ENCODE measurements at places on chromosomes 5 and 9.

GRCh38 chr5:53426878-53427277, 53.6 kb upstream of the FST start:
- no peak for DNase-seq

GRCh38 chr5:93433422-93433821, 147.6 kb downstream of the NR2F1-AS1 start:
- DNase-seq, result no peak

DNA sequence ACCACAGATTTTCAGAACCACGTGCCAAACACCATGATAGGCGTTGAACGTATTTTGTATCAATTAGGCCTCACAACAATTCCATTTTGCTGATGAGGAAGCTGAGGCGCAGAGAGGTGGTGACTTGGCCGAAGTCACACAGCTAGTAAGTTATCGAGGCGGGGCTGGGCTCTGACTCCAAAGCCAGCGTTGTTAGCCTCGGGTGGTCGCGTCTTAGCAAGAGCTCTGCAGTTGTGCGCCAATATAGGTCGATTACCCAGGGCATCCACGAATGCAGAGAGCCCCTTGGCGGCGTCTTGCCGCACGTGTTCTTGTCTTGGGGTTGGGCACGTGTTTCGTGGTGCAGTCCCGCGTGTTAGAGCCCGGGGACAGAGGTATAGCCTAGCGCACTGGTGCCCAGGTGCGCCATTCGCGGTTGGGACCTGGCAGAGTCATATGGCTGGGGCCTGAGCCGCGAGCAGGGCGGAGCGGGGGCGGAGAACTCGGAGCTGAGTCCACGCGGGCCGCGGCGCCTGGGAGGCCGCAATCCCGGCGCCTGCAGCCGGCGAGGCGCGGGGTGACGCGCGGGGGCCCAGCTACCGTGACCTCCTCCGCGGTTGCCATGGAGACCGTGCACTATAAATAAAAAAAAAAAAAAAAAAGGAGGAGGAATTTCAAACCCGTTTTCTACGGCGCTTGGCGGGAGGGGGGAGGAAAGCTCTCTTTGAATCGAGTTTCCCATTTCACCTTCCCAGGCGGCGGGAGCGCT, 62.3 kb downstream of the CXXC5 start:
- no peak for DNase-seq

- DNase-seq, result no peak
Observed at GRCh38 chr9:135607401-135608293, 31.7 kb downstream of the GLT6D1 start.

- DNase-seq, result no peak
Observed at GRCh38 chr9:76562511-76562911, 103.5 kb downstream of the GCNT1 start.

DNA sequence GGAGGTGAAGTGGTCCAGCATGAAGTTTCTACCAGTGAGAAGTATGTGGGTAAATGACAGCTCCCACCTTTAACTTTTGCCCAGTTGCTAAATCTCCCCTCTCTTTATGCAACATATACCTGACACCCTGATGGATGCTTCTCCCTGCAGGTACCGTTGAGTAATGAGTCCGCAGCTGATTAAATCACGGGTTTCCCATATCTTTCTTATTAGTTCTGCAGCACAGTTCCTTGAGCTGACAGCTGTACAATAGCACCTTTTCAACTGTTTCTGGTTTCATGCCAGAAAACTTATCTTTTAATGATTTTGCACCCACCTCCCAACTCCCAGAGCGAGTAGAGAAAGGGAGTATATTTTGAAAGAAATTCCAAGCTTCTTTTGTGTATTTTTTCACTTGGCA, 161.0 kb upstream of the TUT7 start:
- DNase-seq, result no peak

DNA sequence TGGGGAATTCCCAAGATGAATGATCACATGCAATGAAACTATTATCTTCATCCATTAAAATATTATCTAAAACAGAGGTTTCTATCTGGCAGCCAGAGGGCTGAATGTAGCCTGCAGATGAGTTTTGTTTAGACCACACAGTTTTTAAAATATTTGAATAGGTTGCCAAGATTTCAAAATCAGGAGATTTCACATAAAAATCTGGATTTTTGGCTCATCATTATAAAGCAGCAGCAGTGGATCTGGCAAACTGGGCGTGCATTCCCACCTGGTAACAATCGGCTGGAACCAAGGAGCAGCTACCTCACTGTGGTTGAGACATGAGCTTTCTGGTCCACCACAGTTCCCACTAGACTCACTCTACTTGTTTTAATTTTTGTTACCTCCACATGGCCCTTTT, 155.1 kb downstream of the BNC2 start:
- no peak for DNase-seq

DNA sequence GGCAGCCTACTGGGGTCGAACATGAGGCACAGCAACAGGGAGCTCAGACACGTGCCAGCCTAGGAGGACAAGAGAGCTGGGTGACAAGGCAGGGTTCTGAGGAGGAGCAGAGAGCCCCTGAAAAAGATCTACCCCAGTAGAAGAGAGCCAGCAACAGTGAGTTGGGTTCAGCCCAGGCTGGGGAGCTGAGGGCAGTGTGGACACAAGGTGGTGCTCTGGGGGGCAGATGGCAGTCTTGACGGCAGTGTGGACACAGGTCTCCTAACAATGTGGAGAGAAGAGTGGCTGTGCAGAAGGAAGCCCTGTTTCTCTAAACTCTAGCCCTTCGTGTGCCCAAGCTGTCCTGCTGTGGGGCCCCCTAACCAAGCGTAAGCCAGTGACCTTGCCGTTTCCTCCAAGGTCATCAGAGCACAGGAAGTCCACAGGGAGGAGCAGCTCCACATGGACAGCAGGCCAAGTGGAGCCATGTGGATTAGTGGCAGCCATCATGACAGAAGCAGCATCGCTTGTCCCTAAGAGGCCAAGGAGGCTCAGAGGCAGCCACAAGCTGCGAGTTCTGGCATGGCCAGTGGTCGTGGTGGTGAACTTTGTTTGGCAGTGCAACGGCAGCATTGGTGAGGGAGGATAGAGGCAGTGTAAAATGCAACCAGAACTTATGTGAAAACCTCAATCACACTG, 25.1 kb upstream of the LMX1B start:
- no peak for DNase-seq

DNA sequence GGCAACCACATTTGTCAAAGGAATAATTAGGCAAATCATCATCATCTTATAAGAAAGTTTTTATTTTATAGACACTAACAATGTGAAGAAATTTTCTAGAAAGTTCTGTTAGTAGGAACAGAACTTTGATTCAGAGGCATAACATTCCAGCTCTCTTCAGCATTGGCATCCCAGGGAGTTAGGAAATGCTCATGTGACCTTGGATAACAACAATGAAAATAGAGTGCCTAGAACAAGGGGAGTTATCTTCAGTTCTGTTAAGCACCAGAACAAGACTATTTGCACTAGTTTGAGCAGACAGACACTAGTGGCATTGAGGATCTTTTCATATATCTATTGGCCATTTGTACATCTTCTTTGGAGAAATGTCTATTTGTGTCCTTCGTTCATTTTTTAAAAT, 7.0 kb upstream of the NMUR2 start:
- DNase-seq, result no peak

DNA sequence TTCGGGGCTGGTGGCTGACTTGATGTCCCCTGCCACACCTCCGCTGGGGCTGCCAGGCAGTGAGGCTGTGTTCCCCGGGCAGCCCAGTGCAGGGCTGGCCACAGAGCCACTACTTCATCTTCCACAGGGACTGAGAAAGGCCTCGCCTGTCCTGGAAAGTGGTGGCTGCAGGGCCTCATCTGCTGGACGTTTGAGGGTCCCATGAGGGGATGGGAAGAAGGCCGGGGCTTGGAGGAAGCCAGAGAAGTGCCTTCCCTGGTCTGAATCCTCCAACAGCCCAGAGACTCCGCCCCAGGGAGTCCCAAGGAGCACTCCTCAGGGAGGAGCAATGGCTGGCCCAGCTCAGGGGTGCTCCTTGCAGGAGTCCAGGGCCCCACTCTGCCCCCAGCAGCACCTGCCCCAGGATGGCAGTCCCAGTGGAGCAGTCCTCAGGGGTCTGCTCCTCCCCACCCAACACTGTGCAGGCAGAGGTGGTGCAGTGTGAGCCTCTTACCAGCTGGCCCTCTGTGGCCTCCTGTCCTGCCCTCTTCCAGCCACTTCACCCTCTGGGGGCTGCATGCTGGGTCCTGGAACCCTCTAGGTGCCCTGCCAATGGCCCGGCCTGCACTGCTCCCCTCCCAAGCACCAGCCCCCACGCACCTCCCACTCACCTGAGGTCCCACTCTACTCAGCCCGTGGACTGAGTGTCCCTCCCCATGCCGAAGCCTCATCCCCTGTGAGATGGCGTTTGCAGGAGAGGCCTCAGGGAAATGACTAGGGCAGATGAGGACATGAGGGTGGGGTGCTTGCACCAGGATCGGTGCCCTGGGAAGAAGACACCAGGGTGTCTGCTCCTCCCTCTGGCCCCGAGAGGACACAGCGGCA, 47.3 kb upstream of the COL5A1 start:
- DNase-seq, result no peak
